Retina (tissue), 1 donor: ENCODE measurements at places on chromosomes 1 and 21.

GRCh38 chr1:210771131-210771530 is 362.8 kb downstream of the KCNH1 start:
- no peak for DNase-seq

DNA sequence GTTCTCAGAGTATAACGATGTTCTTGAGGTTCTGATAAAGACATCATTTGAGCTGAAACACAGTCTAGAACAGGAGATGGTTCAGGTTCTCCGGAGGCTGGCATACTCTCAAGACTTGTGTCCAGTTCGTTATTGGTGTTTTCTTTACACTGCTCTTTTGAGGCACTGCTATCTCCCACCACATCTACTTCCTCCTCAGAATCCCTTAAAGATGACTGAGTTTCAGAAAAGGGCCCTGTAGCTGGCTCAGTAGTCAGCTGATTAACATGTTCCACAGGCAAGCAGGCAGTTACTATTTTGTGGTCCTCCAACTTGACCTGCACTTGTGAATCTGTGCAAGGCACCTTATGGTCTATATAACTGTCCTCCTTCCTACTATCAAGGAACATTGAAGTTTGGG is 50.2 kb downstream of the ZZZ3 start:
- no peak for DNase-seq

- peak; percentile 98 for DNase-seq
Measured at GRCh38 chr1:202810615-202811295, at the start of gene PCAT6. Gene PCAT6 (plus strand): TSS chr1:202810954.

- no peak for DNase-seq
Measured at GRCh38 chr1:64043976-64044375, 159.4 kb upstream of the UBE2U start.

- no peak for DNase-seq
Measured at GRCh38 chr1:162088281-162088969, 18.9 kb downstream of the NOS1AP start.

- no peak for DNase-seq
Measured at GRCh38 chr1:245609354-245610150, 454.8 kb downstream of the KIF26B start.

GRCh38 chr1:30052178-30052577 is 671.2 kb downstream of the MATN1 start:
- DNase-seq = no peak
